Stimulated activated CD4-positive, alpha-beta T cell treated with anti-CD3 and anti-CD28 coated beads, Interleukin-2, amount 100 ng/mL, for 4 hours (primary cell): ENCODE measurements at places on chromosomes 16 and 17.

GRCh38 chr17:80441133-80441578 is 26.2 kb downstream of the ENDOV start:
- DNase-seq, result no peak

DNA sequence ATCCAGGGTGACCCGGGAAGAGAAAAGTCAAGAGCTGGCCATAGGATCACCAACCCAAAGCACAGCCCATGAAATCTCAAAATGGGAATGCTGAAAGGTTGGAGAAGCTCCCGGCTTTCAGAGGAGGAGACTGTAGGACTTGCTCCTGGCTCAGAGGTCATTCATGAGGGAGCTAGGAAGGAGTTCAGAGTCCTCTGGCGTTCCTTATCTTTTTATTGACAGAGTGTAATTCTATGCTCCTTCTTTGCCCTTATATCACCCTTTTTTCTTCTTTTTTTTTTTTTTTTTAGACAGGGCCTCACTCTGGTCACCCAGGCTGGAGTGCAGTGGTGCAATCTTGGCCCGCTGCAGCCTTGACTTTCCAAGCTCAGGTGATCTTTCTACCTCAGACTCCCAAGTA is 27.3 kb upstream of the CNOT1 start:
- DNase-seq, result no peak

DNA sequence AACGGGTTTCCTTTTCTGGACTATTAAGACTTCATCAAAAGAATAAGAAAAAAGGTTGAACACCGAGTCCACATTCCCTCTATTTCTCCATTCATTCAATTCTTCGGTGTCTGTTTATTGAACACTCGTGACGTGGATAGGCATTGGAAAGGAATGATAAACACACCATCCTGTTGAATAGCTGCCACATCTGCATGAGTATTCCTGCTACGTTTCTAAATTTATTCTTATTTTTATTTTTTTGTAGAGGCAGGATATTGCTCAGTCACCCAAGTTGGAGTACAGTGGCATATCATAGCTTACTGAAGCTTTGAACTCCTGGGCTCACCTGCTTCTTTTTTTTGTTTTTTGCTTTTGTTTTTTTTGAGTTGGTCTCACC is 80.8 kb upstream of the CIBAR2 start:
- no peak for DNase-seq

- no peak for DNase-seq
These were observed 3.1 kb downstream of the ITPRIPL2 start for GRCh38 chr16:19116711-19117449.

GRCh38 chr16:27568077-27568476 is 18.1 kb downstream of the KATNIP start:
- DNase-seq, result no peak

- no peak for DNase-seq
These were observed 87.0 kb upstream of the LGALS9 start for GRCh38 chr17:27543958-27544349.

GRCh38 chr17:76893623-76894334 is 25.6 kb downstream of the MGAT5B start:
- no peak for DNase-seq

DNA sequence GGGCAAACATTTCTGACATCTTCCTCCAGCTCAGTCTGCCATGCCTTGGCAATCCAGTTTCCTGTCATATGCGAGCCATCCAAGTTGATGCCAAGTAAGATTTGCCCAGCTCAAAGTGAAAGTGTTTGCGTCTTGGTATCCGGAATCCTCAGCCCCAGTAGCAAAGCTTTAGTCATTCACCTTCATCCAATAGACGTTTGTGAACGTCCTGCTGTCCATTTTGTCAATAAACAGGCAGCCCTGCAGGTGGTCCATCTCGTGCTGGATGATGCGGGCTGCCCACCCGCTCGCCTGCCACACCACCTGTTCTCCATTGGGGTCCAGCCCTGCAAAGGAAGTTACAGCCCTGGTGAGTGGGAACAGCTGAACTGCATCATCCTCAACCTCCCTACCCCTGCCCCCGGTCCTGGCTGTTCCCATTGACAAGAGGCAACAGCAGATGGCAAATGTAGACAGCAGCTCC is 1.5 kb downstream of the PDF start:
- DNase-seq, result no peak

DNA sequence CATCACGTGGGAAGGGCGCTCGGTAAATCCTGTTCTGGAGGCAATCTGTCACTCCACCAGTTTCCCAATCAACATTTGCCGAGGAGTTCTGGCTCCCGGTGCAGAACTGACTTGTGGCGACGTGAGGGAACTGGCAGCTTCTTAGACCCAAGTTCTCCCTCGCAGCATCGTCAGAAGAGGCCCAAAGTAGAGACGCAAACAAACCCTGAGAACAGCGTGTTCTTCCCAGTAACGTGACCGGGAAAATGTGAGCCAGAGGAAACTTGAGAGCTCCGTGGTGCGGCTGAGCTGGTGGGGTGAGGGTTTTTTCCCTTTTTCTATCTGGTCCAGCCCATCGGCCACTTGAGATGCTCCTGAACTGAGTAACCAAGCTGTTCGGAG is 158.9 kb upstream of the CACNG5 start:
- DNase-seq, result no peak

DNA sequence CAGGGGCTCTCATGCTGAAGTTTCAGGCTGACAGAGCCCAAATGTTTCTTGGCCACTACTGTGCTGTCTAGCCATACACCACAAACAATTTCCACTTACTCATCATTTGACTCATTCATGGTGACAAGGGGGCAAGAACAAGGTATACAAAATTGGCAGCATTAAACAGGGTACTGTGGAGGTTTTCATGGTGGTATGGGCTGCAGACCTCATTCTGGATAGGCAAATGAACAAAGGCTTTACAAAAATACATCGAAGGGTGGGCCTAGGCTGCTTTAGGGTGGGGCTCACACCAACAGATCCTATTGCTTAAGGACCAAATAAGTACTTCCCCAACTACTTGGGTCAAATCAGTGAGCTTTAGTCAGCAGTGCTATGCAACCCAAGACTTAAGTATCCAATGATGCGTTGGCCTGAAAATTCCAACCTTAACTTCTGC is 53.0 kb downstream of the N4BP1 start:
- DNase-seq, result peak; percentile 27

DNA sequence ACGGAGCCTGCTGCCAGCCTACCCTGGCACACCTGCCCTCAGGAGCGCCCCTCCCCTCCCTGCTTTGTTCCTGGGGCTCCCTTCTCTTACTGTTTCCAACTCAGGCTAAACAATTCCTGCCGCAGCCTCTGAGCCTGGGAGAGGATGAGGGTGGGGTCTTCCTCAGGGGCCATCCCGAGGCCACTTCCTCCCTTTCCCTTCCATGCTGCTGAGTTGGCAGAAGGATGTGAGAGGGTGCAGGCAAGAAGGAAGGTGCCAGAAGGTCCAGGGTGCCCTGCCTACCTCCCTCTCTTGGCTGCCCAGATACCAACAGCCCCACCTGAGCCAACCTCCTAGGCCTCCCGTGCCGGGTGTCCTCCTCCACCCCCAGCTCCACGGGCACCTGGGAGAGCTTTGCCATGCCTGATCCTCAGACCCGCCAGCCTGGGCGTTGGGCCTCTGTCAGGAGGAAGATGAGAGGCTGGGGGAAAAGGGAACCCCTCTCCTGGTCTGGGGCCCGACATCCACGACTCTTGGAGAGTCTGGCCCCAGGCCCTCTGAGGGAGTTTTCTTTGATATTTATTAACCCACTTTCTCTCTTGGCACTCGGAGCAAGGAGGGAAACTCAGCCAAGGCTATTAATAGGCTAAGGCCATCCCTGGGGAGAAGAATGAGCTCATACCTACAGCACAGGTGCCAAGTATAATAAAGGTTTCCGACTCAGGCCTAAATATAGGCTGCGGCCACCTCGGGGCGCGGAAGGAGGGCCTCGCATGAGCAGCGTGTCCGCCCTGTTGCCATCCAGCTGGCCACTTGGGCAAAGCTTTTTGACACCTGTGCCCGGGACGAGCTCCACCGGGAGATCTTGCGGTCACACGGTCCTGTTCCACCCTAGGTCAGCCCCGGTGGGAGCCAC is 232.0 kb downstream of the ENGASE start:
- no peak for DNase-seq

GRCh38 chr16:4019371-4019791 is 96.9 kb downstream of the ADCY9 start:
- no peak for DNase-seq

DNA sequence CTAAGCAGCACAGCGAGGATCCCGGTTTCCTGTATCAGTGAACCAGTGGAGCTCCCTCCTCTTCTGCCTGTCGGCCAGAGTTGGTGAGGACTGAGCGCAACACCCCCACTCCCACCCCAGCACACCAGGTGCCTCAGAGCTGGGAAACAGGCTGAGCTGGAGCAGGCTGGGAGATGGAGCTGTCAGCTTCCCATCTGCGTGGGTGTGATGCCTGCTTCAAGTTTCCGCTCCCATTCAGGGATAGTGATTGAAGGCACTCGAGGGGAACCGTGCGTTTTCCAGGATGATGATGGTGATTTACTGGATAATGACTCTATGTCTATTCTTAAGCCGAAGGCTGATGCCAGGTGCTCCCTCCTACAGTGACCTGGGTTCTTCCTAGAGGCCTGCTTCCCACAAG is 144.5 kb downstream of the TMEM132E start:
- DNase-seq, result no peak

- DNase-seq, result no peak
These were observed 6.0 kb downstream of the HIC1 start for GRCh38 chr17:2060681-2061440.

GRCh38 chr17:82231562-82232321 is 2.9 kb downstream of the SLC16A3 start:
- DNase-seq, result no peak

GRCh38 chr16:57194512-57194911 is 8.4 kb downstream of the RSPRY1 start:
- DNase-seq, result no peak

DNA sequence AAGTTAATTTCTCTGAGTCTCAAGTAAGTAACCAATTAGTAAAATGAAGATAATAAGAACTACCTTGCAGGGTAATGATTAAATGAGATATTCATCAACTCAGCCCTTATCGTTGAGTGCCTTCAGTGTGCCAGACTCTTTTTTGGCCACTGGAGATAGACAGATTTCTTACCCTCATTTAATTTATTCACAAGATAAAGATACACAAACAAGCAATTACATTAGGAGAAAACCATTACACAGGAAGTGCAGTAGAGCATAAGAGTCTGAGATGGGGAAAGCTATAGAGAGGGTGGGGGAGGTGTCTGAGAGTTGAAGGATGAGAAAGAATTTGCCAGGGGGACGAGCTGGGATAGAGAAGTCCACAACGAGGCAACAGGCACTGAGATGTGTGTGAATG is 72.5 kb upstream of the BCAR1 start:
- DNase-seq, result no peak

DNA sequence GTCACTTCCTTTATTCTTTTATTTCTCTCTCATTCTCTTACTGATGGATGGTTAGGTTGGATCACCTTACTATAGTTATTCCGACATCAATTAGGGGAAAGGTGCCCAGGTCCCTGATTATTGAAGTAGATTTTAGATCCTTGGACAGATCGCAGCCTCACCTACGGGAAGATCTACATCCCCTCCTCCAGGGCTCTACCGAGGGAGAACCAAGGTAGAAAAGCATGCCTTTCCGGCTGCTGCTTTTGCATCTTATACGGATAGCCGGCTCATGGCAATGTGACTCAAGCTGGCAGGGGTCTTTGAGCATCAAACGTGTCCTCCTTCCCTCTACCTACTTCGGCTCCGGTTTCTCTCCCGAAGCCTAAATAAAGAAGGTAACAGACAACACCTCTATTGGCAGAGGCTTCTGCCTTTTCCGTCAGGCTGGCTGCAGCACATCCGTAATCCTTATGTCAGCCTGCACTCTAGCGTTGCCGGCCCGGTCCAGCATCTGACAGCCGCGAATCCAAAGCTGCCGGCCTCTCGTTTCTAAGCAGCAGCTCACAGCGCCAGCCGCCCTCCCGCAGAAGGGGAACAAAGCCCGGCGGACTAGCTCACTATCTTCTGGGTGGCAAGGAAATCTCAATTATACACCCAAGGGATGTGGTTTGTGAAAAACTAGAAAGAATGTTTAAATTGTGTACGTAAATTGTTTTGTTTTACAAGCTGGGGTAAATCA is 46.9 kb downstream of the IRX6 start:
- DNase-seq, result no peak

DNA sequence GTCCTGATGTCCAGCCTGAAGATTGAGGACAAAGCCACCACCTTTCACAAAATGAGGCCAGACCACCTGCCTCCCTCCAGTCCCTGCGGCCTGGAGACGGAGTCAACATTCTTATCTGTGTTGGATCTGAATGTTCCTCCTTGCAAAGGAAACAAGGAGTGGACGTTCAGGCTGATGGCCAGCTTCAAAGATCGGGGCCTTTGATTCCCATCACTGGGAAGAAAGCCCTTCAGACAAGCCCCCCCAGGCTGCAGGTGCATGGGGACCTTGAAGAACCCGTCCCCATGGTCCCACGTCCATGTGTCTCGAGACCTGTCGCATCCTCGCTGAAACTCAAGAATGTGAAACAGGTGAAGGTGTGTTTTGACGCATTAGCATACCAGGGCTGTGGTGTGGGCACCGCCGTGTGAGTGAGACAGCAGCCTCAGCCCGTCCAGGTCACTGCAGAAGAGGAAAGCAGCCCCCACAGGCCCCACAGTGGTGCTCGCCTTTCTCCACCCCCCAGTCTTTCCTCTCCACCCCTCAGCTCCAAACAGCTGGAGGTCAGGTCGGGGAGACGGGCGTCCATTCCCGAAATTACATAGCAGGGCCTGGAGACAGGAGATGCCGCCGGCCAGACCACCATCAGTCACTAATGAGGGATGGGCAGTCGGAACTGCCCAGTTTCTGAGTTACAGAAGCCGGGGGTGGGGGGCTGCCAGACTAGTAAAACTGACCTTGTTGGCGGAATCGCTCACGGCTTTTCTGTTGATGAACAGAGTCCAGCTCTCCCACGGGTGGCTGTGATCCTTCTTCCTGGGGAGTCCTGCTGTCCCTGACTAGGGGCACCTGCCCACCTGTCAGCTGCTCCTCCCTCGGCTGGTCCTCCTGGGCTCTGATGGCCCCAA is 877 bp upstream of the CSNK1D start:
- DNase-seq, result no peak

DNA sequence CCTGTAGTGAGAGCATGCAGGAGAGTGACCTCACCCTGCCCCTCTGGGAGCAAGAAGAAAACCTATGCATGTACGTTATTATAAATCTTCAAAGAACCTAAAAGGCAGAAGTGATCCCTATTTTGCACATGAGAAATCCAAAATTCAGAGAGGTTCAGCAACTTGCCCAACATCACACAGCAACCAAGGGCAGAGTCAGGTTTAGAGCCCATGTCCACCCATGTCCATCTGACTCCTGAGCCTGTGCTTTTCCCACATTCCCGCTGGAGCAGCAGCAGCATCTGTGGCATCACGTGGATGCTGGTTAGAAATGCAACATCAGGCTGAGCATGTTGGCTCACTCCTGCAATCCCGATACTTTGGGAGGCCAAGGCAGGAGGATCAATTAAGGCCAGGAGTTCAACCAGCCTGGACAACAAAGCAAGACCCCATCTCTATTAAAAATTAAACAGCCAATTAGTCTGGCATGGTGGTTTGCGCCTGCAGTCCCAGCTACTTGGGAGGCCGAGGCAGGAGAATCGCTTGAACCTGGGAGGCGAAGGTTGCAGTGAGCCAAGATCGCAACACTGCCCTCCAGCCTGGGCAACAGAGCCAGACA is 26.3 kb downstream of the METTL22 start:
- DNase-seq, result no peak
